ENCODE measurements at places on chromosomes 7 and 10.

GRCh38 chr7:99324559-99324958 is 1.1 kb upstream of the ARPC1A start:
- no peak for DNase-seq

DNA sequence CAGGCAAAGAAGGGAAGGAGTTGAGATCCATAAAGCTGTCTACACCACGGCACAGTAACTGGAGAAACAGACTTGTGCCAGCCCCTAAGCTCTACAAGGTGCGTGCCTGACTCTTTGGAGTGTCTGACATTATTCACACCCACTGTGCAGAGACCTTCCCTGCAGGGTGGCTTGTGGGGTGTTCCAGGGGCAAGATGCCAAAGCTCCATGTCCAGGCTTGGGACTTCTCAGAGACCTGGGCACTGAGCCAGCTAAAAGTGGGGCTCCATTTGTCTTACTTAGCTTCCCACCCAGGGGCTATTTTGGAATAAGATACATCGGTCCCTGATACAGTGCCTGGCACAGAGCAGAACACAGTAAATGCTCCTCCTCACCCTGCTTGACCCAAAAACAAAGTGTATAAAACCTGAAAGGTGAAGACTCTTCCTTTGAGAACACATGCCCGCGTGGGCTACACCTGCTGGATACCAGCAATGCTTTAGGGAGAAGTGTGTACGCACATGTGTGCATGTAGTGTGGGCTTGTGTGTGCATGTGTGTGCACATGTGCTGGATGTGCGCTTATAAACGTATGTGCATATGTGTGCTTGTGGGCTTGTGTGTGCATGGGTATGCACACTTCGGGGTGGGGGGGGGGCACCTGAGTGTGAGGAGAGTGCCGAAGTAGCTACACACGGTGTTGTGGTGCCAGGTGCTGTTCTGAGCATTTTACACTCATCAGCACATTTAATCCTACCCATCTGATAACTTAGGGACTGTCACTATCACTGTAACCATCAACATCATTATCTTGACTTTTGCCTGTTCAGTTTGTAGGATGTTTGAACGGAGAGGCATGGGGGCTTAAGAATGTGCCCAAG is 143.0 kb downstream of the ARHGAP22 start:
- DNase-seq, result no peak

DNA sequence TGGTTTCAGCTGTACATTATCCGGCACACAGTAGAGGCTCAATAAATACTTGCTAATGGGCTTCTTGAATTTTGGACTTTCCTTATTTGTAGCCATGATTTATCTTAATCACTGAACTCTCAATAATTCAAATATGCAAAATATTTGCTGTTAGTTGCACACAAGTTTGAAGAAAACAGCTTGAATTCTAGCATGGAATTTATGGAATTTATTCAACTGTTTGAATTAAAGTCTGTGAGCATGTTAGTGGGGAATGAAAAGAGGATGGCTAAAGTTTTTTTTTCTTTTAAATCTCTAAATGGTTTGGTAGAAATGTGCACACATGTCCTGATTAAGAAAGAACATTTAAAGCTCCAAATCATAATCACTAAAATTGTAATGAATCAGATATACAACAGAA is 42.5 kb downstream of the SIRT1 start:
- no peak for DNase-seq

GRCh38 chr7:154685564-154685901 is 317.4 kb downstream of the PAXIP1 start:
- DNase-seq, result no peak

GRCh38 chr7:132815130-132815529 is 238.9 kb upstream of the PLXNA4 start:
- DNase-seq, result no peak

GRCh38 chr10:22489975-22490374 is 144.7 kb downstream of the SPAG6 start:
- DNase-seq, result no peak

- no peak for DNase-seq
Observed at GRCh38 chr7:99106821-99107241, 37.1 kb downstream of the SMURF1 start.

DNA sequence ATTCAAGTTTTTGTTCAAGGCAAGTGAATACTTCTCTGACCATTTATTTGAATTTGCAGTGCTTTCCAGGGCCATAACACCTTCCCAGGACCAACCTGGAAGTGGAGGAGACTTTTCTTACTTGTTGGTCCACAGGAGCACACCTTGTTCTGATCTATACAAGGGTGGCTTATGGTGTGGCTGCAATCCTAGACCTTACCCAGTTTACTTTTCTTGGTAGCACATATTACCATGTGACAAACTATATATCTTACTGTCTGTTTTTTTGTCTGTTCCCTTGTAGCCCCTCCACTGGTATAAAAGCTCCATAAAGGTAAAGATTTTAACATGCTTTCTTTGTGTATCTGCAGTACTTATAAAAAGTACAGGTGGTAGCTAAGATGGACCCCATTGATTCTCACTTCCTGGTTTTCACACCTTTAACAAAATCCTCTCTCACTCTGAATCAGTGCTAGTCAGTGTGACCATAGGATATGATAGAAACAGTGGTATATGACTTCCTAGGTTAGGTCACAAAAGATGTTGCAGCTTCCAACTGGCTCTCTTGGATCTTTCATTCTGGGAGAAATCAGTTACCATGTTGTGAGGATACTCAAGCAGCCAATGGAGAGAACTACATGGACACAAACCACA is 5.6 kb upstream of the ASB4 start:
- DNase-seq, result no peak

GRCh38 chr10:119826771-119827170 is 45.9 kb downstream of the MCMBP start:
- DNase-seq, result no peak

- DNase-seq, result no peak
Observed at GRCh38 chr7:35820858-35821257, 20.0 kb downstream of the SEPTIN7 start.

DNA sequence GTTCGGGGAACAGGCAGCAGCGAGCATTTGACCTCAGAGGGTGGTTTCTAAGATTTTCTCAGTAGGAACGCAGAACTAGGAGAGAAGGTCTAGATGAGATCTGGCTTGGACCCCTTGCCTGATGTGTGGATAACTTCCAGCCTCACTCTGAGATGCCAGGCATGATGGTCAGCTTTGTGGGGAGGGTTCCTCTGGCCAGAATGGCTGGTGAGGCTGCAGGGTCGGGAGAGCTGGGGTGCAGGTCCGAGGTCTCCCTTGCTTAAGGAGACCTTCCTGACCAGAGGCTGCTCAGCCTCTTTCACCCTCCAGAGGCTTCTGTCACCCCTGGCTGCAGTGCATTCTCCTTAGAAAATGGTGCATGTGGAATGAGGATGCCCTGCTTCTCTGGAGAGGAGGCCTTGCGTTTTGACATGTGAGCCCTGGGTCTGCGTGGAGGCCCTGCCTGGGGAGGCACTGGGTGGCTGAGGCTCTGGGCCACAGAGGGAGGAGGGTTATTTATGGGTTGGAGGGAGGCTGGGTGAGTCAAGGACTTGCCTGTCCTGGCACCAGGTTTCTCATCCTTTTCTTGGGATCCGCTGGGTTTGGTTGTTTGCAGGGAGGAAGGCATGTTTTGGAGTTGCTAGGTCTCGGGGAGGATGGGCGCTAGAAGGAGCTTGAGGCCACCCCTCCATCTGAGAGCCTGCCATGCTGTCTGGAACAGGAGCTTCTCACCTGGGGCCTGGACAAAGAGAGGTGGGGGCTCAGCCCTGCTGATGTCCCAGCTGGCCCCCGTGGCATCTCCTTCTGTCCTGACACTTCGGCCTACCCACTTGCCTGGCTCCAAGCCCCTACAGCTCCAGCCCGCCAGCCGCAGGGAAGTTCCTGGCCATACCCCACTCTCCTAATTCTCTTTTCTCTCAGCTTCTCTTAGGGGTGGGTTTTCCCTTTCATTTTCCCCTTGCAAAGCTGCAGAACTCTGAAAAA is 3.9 kb downstream of the FAM241B start:
- no peak for DNase-seq

GRCh38 chr7:37076668-37077067 is 352.4 kb upstream of the AOAH start:
- no peak for DNase-seq

GRCh38 chr10:11719496-11720259 is 22.5 kb upstream of the ECHDC3 start:
- DNase-seq, result no peak

DNA sequence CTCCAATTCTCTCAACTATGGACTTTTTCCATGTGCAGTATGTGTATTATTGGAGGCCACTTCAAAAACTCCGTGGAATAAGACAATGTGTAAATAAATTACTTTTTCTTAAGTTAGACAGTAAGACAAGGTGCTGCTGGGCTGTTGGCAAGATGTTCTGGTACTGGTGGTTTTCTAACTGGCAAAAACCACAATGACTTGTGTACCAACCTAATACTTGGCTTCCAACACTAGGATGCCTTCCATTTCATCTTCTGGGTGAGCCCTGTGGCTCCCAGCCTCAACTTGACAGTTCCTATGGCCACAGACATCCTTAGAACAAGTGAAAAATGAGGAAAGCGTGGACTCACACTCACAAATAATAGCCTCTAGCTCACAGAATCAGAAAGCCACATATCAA is 77.0 kb downstream of the OSBPL3 start:
- no peak for DNase-seq

GRCh38 chr10:98519841-98520240 is 73.1 kb upstream of the HPS1 start:
- no peak for DNase-seq

GRCh38 chr7:21543528-21544302 is 876 bp downstream of the DNAH11 start:
- DNase-seq, result no peak

GRCh38 chr7:41107938-41108448 is 594.9 kb downstream of the INHBA start:
- no peak for DNase-seq

GRCh38 chr10:10141782-10142382 is 875.8 kb upstream of the CELF2 start:
- DNase-seq, result no peak

- DNase-seq, result no peak
Observed at GRCh38 chr10:128631801-128632241, 505.6 kb upstream of the MKI67 start.

- no peak for DNase-seq
Observed at GRCh38 chr7:50274361-50274760, 30.2 kb upstream of the IKZF1 start.

- no peak for DNase-seq
Observed at GRCh38 chr7:26011039-26011696, 140.8 kb upstream of the NFE2L3 start.

- no peak for DNase-seq
Observed at GRCh38 chr7:49014870-49015269, 90.5 kb downstream of the CDC14C start.

DNA sequence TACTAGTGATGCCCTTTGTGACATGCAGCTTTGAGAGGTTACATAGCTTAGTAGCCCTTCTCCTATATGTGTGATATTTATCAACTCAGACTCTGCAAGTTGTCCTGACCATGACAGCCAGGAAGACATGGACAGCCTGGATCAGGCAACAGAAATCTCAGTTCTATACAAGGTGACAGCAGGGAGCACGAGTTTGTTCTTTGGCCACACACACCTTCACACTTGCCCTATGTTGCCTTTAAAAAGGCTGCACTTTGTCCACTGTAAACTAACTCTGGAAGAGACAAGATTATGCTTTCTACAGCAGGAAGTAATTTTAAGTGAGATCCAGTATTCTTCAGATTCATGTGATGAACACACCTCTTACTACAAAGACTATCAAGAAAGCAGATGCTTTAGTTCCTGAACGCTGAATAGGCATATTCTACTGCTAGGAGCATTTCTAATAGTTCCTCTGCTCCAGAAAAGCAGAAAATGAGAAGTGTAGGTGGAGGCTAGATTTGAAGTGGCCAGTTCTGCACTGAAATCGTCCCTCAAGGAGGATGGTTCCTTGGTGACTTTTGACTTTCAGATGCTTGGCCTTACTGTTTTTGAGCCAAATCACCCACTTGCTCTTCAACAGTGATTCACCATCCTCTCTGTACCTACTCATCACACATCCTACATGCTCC is 239.2 kb downstream of the COBL start:
- DNase-seq, result no peak

- no peak for DNase-seq
Observed at GRCh38 chr7:151454932-151455530, 15.1 kb upstream of the CRYGN start.

- no peak for DNase-seq
Observed at GRCh38 chr7:128259131-128260061, 18.3 kb downstream of the LEP start.

DNA sequence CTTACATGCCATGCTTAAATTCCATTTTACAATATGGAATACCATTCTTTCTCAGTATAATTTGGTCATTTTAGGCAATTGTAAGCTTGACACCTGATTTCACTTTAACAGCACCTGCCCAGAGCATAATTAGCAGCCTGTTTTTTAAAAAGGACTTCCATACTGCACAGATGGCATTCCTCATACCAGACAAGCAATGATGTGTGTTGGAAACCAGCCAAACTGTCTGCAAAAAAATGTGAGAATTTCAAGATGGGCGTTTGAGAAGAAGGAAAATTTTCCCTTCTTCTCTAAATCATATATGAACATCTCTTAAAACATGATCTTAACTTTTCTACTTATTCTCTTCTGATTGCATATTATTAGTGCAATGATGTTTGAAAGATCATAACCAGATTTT is 40.4 kb upstream of the AGMO start:
- no peak for DNase-seq

DNA sequence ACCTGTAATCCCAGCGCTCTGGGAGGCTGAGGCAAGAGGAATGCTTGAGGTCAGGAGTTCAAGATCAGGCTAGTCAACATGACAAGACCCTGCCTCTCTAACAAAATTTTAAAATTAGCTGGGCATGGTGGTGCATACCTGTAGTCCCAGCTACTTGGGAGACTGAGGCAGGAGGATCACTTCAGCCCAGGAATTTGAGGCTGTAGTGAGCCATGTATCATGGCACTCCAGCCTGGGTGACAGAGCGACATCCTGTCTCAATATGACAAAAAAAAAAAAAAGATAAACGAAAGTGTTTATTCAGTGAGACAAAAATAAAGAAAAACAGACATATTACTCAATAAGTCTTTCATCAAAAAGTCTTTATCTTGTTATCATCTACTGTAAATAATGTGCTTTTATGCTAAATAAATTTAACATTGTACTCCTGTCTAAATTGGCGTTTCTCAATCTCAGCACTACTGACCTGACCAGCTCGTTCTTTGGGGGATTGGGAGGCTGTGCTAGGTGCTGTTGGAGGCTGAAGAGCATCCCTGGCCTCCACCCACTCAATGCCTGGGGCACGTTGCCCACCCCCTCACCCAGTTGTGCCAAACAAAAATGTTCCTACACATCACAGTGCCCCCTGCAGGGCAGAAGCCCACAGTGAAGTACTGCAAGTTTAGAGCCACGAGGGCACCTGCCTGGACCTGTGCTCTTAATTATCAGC is 57.7 kb downstream of the NCAPG2 start:
- no peak for DNase-seq

DNA sequence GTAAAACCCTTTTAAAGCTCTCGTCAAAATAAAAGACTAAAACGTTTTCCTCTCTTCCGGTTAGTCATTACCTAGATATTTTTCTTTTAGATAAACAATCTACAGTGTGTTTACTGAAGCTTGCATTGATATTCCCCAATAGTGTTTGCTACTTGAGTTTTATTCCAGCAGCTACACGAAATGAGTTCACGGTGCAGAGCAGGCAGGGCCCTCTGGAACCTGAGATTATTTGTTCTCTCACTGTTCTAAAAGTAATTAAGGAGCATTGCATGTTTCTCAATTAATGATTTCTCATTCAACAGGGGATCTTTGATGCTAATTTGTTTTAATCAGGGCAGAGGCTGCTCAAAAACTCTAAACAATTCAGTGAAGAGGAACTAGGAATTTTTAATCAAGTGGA is 319.7 kb downstream of the GFRA1 start:
- DNase-seq, result no peak

GRCh38 chr7:100894860-100895700 is 608 bp downstream of the ACHE start:
- peak; percentile 44 for DNase-seq
